ENCODE measurements at places on chromosomes 4 and X.

GRCh38 chrX:47900833-47901232 lies 64.1 kb downstream of the ZNF81 start:
- DNase-seq = no peak

- DNase-seq = no peak
Measured at GRCh38 chrX:67693928-67694327, 150.1 kb downstream of the AR start.

GRCh38 chr4:61400439-61401038 lies 200.4 kb downstream of the ADGRL3 start:
- no peak for DNase-seq

GRCh38 chr4:75916091-75916661 lies 13.9 kb upstream of the PPEF2 start:
- DNase-seq = no peak

GRCh38 chr4:112170451-112170993 lies 25.3 kb downstream of the FAM241A start:
- no peak for DNase-seq

DNA sequence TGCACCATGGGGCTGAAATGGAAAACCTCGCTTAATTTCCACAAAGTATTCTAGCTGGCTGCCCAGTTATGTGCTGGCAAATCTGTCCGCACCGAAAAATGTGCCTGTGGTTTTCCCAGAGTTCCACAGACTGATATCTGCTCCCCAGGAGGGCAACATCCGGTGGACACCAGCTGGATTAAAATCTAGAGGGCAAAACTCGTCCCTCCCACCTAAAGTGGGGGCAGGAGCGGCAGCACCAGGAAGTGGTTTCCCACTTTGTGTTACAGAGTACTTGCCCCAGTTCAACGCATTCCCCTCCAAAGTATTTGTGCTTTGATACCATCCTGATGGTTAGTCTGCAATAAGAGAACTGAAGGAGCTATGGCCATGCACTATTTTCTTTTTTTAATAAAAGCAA lies 187.6 kb downstream of the TSPAN5 start:
- DNase-seq = peak; percentile 32

GRCh38 chr4:150268444-150268843 lies 190.2 kb downstream of the DCLK2 start:
- DNase-seq = peak; percentile 31

- DNase-seq = no peak
Measured at GRCh38 chr4:17398805-17399204, 113.1 kb downstream of the QDPR start.

GRCh38 chr4:53714236-53715140 lies 123.2 kb upstream of the LNX1 start:
- no peak for DNase-seq

GRCh38 chr4:73593631-73594241 lies 26.5 kb downstream of the RASSF6 start:
- no peak for DNase-seq

GRCh38 chr4:61300266-61300844 lies 100.2 kb downstream of the ADGRL3 start:
- no peak for DNase-seq

- no peak for DNase-seq
Measured at GRCh38 chr4:125801373-125801772, 486.6 kb downstream of the FAT4 start.

- no peak for DNase-seq
Measured at GRCh38 chr4:81723019-81723884, 251.5 kb upstream of the RASGEF1B start.

- DNase-seq = no peak
Measured at GRCh38 chrX:69309074-69309792, 144.0 kb upstream of the PJA1 start.

- no peak for DNase-seq
Measured at GRCh38 chrX:118554511-118554910, 58.9 kb downstream of the DOCK11 start.

- DNase-seq = no peak
Measured at GRCh38 chrX:120311727-120312063, 434 bp upstream of the TMEM255A start.

GRCh38 chrX:16524316-16524715 lies 125.6 kb upstream of the S100G start:
- DNase-seq = no peak

DNA sequence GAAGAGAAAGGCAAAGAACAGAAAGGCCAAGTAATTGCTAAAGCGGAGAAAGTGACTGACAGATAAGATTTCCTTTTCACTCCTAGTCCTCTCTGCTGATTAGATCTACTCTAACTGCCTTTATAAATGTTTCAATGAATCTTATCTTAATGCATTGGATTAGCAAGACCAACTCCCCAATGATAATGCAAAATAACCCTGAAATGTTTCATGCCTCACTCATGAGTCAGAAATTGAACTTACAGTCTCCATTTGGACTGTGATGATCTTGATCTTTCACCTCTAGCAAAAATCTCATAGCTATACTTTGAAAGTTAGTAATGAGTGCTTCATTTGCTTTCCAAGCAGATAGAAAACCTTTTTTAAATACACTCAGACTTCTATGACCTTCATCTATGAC lies 26.5 kb downstream of the SLC10A7 start:
- no peak for DNase-seq

DNA sequence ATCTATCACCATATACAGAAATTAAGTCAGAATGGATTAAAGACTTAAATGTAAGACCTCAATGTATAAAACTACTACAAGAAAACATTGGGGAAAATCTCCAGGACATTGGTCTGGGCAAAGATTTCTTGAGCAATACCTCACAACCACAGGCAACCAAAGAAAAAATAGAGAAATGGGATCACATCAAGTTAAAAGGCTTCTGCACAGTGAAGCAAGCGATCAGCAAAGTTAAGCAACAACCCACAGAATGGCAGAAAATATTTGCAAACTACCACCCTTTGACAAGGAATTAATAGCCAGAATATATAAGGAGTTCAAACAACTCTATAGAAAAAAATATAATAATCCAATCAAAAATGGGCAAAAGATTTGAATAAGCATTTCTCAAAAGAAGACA lies 236.9 kb upstream of the EMCN start:
- DNase-seq = no peak

GRCh38 chr4:2931512-2932301 lies 31.5 kb downstream of the NOP14 start:
- DNase-seq = no peak

DNA sequence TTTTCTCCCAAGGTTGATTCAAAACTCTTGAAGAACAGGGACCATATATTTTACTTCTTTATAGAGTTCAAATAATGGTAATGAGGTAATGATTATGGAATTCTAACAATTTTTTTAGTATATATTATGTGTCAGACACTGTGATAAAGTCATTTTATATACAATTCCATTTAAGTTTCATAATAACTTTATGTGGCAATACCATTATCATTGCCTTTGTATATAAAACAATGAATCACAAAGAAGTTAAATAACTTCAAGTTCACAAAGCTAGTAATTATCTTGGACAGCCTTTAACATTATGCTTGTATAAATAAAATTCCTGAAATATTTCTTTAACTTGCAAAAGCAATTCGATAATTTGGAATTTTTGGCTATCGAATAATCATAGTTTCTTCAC lies 20.6 kb downstream of the MAGEC1 start:
- no peak for DNase-seq

GRCh38 chr4:134018846-134019245 lies 182.7 kb downstream of the PABPC4L start:
- DNase-seq = no peak

- DNase-seq = no peak
Measured at GRCh38 chr4:38510201-38510600, 153.8 kb upstream of the KLF3 start.

DNA sequence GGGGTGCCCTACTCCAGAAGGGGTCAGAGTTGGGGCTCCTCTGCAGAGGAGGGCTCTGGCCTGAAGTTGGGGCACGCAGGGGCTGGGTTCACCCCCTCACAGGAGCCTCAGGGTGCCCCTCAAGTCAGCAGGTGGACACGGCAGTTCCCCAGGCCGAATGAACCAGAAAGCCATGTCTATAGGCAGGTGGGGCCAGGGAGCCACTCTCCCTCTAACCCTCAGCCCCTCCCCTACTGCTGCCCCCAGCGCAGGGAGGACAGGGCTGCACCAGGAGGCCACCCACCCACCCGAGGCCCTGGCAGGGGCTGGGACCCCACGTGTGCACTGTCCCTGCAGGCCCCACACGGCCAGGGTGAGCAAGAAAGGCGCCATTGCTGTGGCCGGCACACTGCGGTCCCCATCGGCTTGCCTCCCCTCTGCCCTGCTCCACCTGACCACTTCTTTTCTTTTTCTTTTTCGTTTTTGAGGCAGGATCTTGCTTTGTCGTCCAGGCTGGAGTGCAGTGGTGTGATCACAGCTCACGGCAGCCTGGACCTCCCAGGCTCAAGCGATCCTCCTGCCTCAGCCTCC lies 83.8 kb downstream of the FAM53A start:
- DNase-seq = no peak

DNA sequence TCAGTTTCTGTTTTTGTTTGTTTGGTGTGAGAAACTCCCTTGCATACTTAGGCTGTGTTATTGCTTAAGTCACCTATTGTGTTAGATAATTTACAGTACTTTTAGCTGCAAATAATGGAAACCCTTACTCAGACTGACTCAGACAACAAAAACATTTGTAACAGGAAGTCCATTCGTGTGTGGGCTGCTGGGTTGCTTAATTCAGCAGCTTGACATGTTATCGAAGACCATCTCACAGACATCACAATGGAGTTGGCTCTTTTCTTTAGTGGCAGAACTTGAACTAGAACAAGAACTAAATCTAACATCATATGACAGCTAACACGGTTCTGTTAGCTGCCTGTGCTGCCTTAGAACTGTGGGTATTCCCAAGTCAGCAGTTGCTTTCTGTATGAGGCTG lies 9.9 kb upstream of the GABRE start:
- DNase-seq = no peak

GRCh38 chr4:8582941-8583654 lies 2.9 kb downstream of the GPR78 start:
- DNase-seq = no peak

- no peak for DNase-seq
Measured at GRCh38 chr4:182411391-182411790, 168.2 kb downstream of the TENM3 start.

GRCh38 chrX:13911586-13911985 lies 94.7 kb upstream of the GPM6B start:
- no peak for DNase-seq

GRCh38 chrX:107721318-107721717 lies 54.3 kb downstream of the TSC22D3 start:
- no peak for DNase-seq

DNA sequence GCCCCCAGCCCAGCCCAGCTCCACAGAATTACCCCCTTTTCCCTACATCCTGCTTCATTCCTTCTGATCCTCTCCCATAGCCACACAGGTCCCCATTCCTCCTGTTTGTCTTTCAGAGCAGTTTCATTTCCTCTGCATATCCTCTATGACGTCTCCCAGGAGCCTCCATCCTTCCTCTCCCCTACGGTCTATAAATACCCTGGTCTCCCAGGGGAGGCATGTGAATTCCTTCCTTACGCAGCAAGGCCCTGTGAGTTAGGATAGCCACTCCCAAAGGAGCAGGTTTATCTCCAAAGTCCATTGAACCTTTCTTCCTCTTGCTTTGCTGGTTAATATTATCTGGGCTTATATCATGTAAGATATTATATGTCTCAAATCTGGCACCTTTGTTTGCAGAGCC lies 8.4 kb upstream of the APLN start:
- no peak for DNase-seq

DNA sequence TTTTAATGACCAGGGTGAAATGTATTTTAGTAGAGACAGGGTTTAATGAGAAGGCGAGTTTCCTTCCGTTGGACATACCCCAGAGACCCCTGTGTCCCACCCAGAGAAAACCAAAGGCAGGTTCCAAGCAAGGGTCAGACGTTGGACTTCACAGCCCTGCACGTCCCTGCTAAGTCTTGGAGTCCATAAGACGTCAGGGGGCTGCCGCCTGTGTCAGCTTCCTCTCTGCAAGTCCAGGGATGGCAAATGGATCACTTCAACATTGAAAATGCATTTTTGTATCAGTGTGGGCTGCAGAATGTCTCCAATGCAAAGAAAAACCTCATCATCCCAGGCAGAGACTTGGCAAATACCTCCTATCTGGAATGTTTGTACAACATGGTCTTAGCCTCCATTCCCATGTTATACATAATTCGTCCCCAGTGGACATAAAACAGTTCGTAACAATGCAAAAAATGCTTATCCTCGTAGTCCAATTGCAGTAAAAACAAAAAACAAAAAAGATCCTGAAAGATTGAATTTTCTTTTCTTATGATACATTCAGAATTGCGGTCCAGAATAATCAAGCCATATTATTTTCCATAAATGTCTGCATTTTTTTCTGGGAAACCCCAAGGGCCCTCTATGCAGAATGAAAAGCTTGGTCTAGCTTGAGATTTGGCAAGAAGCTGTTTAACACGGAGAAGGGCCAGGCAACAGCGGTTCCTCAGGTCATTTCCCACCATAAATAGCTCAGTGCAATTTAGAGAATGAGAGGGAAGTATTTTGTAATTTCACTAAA lies 190.9 kb downstream of the SHOX start:
- no peak for DNase-seq

DNA sequence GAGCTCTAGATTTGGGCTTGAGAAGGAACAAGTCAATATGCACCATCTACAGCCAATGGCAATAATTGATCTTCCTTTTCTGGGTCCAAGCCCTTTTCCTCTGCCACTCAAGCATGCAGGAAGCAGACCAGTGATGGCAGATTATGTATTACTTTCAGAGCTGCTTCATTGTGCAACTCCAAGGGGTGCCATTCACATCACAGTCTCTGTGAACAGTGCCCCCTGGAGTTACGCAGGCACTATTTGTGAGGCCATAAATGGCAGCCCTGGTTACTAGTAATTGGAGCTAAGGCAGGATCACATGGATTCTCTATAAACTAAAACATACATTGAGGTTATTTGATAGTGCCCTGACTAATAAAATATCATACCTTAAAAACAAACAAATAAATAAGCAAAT lies 313.4 kb upstream of the SLC7A11 start:
- no peak for DNase-seq

DNA sequence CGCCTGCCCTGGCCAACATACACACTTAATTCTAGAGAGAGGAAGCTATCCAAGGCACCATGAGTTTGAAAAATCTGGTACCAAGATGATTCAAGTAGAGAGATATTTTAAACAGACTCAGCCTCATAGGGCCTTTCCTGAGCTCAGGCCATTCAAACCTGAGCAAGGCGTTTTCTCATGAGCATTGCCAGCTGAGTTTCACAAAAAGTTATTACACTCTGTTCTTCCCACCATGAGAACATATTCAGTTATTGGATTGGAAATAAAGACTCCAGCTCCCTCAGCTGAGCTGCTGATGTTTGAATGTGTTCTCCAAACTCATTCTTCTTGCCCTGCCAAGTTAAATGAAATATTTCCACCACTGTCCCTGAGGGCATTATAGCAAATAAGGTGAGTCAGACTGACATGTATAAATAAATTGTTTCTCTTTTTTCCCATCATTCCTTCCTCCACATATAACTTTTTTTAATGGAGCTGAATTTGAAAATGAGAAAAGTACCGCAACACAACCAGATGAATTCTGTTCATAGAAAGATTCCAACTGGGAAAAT lies 429.6 kb downstream of the RAB28 start:
- no peak for DNase-seq

All from smooth muscle cell of the brain vasculature (primary cell).